ENCODE measurements at places on chromosomes 4 and X. TPM values are rescaled to one million over a fixed set of nuclear protein-coding genes. Genes with fewer than 3 reads are reported as not detected.

DNA sequence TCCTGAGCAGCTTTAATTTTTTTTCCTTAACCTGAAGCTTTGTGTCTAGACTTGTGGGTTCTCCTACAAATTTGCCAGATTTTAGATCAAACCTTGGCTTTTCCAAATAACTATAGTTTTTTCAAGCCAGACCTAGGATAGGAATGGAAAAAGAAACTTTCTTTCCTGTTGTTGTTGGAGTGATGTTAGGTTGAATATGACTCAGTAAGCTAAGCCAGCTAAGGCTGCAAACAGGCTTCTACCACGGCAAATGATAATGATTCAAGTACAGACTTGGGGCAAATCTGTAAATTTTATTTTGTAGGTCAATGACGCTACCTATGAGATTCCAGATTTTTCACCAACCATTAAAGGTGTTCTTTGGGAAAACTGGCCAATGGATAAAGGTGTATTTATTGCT, 45.6 kb downstream of the WDR19 start:
- peak; percentile 1 for DNase-seq

GRCh38 chr4:170723171-170723570, 633.4 kb upstream of the AADAT start:
- DNase-seq = no peak

DNA sequence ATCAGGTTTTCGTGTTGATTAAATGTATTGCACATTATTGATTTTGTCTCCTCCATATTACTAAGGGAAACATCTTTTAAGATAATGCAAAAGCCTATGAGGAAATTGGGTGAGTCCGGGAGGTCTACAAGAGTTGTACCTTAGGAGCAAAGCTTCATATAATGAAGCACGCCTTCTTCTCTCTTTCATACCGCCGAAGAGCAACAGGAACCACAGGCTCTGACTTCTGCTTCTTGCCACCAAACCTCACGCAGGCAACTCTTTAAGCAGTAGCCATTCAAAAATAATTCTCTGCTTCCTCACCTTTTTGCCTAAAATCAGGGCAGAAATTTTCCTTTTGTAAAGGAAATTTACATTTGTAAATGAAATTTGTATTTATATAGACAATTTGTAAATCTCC, 139.6 kb downstream of the SPRY1 start:
- no peak for DNase-seq

UGT2B15 gene
- total RNA-seq = not detected

TMEM154 gene
- total RNA-seq = 17.2 TPM

SPRY1 gene
- total RNA-seq = 6.4 TPM
